Ovary (tissue), 10 donors: ENCODE measurements at places on chromosomes 12 and 14.

- DNase-seq: peak; percentile 79
These were observed 44.6 kb downstream of the MLXIP start for GRCh38 chr12:122123051-122123760.

- DNase-seq: no peak
These were observed 105.3 kb downstream of the TGFB3 start for GRCh38 chr14:75876530-75876929.

DNA sequence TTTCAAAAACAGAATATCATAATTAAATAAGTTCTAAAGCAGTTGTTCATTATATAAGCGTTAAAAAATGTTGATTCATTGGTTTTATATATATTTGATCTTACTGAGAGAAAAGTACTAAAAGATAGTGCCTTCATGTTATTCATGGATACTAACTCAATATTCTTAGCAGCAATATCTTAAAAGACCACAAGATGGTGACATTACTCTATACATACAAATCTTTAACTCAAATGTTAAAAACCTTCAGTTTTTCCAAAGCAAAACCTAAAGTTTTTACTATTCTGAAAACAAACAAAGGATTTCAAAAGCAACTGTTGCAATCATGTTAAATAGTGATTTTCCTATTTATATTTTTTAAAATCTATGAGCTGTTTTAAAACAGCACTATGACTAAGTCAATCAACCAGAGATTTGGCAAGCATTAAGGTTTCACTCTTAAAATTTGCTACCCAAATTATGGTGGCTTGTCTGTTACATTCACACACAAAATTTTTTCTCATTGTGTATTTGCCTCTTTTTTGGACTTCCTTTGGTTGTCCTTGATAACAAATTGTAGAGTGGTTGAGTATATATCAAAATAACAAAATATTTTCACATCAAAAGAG lies 50.1 kb upstream of the RERGL start:
- DNase-seq: no peak

- DNase-seq: peak; percentile 57
These were observed 156.8 kb upstream of the TMEM260 start for GRCh38 chr14:56422703-56423213.

GRCh38 chr12:98370976-98371375 lies 144.4 kb upstream of the TMPO start:
- no peak for DNase-seq

DNA sequence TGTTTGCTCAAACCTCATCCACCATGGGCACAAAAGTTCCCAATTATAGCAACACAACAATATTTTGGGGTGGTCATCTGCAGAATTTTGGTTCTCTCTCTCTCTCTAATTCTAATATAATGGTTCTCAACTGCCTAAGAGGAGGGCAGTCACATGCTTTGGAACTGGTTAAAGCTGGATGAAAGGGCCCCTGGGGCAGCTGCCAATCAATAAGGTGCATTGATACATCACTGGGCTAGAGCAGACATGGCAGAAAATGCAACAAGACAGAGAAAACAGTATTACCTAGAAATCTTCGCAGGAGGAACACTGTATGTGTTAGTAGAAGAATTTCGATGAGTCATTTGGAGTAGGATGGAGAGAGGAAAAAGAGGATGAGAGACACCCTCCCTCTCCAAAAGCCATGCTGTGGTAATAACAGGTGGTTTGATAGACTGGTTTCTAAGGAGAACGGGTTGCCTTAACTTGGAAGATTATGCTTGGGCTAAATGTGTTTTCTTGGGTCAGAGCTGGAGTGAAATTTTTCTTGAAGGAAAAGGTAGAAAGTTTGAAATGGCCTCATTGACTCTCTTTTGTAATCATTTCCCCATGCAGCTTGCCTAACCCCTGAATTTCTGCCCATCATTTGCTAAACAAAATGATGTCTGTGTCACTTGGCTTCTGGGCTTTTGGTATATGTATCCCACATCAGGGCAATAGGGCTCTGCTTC lies 67.1 kb upstream of the HIF1A start:
- no peak for DNase-seq

- no peak for DNase-seq
These were observed 30.1 kb downstream of the STXBP6 start for GRCh38 chr14:25019892-25020291.

- DNase-seq: no peak
These were observed 164.6 kb downstream of the EGLN3 start for GRCh38 chr14:33786091-33786825.

GRCh38 chr12:131137836-131138637 lies 184.3 kb downstream of the ADGRD1 start:
- peak; percentile 82 for DNase-seq

GRCh38 chr14:50095895-50096294 lies 20.5 kb downstream of the VCPKMT start:
- no peak for DNase-seq
